Activated CD8-positive, alpha-beta memory T cell treated with anti-CD3 and anti-CD28 coated beads, Interleukin-2, amount 50 U/mL, for 4 hours (primary cell): ENCODE measurements at places on chromosomes 3 and 15.

- no peak for DNase-seq
These were observed 26.4 kb upstream of the LRIG1 start for GRCh38 chr3:66527246-66527645.

DNA sequence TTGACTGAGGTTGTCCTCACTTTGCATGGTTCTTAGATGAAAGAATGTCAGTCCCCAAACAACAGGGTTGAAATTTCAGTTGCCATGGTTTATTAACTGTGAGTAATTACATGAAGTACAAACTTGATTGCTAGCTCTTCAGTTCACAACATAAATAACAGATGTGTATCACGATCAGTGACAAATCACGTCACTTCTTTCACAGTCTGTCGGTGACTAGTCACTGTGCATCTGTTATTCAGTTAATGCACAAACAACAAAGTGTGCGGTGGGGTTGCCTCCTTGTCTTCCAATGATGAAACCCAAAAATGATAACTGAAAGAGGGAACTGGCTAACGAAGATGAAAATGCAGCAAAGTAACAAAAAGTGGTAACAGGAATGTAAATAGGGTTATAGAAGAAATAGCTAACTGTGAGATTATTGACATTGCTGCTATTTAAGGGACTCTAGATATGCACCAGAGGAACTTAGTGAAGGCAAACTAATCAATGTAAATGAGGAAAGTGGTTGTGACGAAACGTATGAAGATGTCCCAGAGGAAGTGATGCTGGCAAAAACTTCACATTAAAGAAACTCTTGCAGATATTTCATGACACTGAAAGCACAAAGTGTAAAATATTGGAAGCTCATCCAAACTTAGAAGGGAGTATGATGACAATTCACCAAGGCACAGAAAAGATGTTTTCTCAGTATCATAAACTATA, 159.3 kb downstream of the WDR76 start:
- DNase-seq = no peak

DNA sequence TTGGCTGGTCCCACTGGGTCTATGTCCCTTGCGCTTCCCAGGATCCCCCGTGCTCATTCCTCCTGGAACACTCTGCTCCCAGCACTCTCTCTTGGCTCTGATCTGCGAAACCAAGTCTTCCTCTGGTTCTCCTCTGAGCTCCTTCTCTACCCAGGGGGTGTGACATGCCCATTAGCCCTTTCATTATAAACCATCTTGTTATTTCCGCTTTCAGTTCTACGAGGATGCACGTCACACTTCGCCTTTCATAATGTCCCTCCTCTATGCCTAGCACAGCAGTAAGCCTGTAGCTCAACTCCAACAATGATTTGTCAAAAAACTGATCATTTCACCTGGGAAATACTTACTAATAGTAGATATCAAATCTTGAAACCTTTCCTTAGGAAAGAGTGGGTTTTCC, 52.0 kb upstream of the RAD18 start:
- DNase-seq = no peak

DNA sequence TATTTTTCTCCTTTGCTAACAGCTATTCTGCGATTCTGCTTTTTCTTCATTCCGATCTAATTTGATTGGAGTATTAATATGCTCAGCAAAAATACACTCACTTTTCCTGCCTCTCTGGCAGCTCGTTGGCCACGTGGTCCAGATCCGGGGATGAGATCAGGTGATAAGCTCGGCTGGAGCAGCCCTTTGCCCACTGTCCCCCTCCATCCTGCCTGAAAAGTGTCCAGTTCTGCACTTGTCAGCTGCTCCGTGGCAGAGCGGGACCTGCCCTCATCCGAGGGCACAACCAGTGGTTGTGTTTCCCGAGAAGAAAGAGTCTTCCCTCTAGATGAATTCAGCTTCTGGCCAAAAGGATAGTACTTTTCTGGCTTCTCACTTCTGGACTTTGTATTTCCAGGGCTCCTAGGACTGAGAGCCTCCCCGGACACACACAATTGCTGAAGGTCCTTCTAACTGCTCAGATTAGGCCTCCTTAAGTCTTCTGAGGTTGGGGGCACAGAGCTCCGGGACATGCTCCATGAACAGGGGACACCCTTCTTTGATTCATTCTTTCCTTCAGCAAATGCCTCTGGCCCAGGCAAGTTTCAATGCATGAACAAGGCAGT, 103.9 kb upstream of the ALDH1A3 start:
- no peak for DNase-seq

- no peak for DNase-seq
These were observed 3.2 kb downstream of the LRRFIP2 start for GRCh38 chr3:37171144-37171543.

DNA sequence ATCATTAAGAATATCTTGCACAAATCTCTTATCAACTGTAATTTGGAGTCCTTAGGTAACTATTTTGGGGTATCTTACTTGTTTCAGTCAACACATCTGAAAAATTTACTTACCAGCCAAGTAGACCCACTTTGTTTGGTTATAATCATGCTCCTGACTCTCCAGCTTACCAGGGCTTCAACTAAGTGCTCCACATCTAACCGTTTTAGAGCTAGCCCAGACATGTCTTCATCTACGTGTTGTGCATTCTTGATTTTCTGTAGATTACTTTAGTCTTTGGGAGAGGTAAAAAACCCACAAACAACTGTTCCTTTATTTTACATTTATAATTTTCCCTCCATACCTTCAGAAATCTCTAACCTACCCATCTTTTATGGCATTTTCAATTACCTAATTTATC, 17.2 kb downstream of the EAF2 start:
- no peak for DNase-seq

GRCh38 chr3:119598410-119599098, 869 bp downstream of the PLA1A start:
- DNase-seq = no peak

DNA sequence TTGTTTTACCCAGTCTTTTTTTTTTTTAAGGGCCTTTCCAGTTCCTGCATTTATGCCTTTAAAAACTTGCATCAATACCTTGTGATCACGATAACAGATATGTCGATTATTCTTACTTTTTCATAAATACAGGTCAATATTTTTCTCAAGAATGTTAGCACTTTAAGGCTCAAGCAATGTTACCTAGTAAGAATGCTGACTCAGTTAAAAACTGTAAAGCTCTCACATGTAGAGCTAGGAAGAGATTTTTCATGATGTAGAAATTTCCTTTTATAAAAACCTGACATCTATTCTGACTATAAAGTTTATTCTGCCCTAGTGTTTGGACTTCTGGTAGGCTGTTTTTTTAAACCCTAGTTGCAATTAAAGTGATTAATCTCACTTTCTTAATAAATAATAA, 684.0 kb downstream of the ZBBX start:
- DNase-seq = no peak

- no peak for DNase-seq
These were observed 11.6 kb downstream of the CCNL1 start for GRCh38 chr3:157148196-157148889.

DNA sequence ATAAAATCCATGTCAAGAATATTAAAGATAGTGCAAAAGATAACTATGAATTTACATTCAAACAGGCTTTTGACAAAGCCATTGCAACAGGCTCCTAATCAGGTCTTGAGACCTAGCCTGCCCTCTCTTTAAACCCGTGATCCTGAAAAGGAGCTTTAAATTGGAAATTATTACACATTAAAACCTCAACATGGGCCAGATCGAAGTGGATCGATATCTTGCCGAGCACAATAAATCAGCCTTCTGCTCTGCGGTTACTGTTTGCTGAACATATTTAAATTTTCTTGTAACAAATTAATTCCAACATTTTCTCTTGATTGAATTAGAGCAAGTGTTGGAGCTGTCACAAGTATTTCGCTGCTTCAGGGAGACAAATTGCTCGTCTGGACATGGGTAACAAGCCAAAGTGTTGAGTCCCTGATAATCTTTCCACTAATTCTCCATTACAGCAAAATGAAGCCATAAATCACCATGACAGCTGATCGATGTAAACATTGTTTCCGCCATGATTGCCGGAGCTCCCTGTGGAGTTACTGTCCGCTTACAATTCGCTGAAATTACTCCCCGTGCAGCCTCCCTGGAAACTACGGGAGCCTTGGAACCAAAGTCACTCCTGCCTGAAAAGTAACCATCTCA, 47.6 kb downstream of the SHOX2 start:
- DNase-seq = no peak

DNA sequence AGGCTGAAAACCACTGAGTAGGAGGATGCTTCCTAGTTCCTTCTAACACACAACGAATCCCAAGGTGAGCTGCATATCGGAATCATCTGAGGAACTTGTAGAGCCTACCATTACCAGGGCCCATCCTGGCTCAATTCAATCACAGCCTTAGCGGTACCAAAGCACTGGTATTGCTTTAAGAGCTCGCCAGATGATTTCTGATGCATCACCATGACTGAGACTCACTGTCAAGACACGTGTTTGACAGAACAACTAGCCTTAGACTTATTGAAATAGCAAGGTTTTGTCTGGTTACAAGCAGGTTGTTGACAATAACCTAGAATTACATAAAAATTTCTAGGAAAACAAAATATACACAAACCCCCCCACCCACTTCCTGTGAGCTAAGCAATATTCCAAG, 68.5 kb downstream of the CBLB start:
- DNase-seq = no peak

GRCh38 chr3:119508172-119508845, 10.0 kb downstream of the TIMMDC1 start:
- no peak for DNase-seq

DNA sequence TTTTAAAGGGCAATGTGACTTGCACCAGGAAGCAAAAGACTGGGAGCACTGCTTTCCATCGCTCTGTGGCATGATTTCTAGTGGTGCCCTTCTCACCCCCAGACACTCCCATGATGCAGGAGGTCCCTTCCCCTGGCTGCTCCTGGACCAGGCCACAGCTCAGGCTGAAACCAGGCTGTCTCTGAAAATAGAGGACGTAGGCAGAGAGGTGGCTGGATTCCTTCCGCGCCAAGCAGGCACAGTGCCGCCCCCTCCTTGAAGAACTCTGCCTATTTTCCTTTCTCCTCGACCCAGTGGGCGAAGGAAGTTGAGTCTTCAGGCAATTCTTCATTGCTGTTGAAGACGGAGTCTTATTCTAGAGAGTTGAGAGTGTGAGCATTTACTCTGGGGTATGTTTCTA, 489.4 kb upstream of the TBL1XR1 start:
- no peak for DNase-seq

- peak; percentile 74 for DNase-seq
These were observed at the start of gene DLEC1 for GRCh38 chr3:38039101-38039898. TSS of gene DLEC1 (plus strand) at chr3:38039208. CDS start at chr3:38039226, 18 bp downstream.

GRCh38 chr3:73855813-73856212, 231.1 kb upstream of the PDZRN3 start:
- no peak for DNase-seq

GRCh38 chr15:100726421-100727190, 124.2 kb downstream of the ASB7 start:
- no peak for DNase-seq

- DNase-seq = peak; percentile 68
These were observed 62.7 kb upstream of the ZNF148 start for GRCh38 chr3:125437631-125438435.

GRCh38 chr3:162390891-162391290, 894.3 kb downstream of the OTOL1 start:
- DNase-seq = no peak

DNA sequence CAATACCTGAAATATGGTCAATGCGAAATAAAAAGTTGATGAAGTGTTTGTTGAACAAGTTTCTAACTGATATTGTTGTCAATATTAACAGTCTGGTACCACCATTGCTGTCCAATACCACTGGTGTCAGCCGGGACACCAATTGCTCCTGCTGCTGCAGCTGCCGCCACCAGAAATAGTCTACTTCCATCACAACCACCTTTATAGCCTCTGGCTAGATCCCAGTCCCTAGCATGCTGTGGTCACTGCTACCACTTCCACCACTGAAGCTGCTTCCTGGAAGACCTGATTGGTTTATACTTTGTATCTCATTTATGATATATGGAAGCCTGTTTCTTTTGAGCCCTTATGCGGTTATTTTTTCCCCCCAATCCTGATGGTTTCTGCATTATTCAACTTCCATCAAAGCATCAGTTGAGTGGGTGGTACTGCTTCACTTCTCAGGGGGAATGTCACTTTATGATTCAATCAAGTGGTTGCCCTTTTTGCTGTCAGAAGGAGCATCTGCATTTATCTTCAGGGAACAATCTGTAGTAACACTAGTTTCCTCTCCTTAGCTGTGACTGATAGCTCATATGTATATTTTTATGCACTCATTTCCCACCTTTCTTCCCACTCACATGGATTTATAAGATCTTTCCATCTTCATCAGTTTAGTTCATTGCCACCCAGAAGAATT, 11.7 kb downstream of the LNP1 start:
- DNase-seq = no peak

GRCh38 chr3:186871403-186871924, 29.0 kb downstream of the ADIPOQ start:
- DNase-seq = no peak

DNA sequence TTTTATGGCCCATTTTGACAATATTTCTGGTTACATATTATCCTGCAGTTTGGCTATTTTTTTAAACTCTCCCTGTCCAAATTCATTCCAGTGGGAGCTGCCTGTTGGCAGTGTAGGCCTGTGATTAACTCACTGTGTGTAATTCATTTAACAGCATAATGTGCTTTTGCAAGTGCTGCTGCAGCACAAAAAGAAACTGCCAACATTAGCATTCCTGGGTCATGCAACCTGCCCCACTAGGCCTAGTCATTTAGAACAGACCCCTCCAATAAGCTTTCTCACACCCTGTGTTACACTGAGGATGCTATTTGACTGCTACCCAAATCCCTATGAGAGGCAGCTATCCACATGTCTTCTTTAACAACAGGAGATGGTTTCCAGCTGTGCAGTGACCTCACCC, 251.2 kb upstream of the UBE2E2 start:
- no peak for DNase-seq

- peak; percentile 68 for DNase-seq
These were observed 448 bp downstream of the PLXNB1 start for GRCh38 chr3:48429317-48429959.
